K562 (cell line): ENCODE measurements at places on chromosomes 6 and 20. TPM values are rescaled to one million over a fixed set of nuclear protein-coding genes. Genes with fewer than 3 reads are reported as not detected.

GRCh38 chr20:57188576-57189079 is 77.8 kb downstream of the BMP7 start:
- DNase-seq: no peak

DNA sequence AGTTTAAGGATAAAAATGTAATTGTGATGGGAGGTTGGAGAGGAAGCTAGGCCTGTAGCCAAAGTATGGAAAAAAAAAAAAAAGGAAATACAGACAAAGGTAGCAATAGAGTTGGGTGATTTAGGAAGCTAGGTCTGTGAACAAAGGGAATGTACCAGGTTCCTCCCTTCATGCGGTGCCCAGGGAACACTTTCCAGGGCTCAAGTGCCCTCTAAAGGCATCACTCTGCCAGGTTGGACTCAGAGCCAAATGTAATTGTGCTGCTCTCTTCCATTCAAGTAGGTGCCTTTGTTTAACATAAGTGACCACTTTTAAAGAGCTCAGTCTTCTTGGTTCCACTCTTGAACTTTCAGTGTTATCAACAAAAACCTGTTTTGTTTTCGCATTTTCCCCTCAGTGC is 159.7 kb upstream of the AHI1 start:
- no peak for DNase-seq

GRCh38 chr6:72422171-72422570 is 199.7 kb upstream of the KCNQ5 start:
- no peak for DNase-seq

- no peak for DNase-seq
Measured at GRCh38 chr6:161837854-161838253, 564.0 kb upstream of the AGPAT4 start.

DNA sequence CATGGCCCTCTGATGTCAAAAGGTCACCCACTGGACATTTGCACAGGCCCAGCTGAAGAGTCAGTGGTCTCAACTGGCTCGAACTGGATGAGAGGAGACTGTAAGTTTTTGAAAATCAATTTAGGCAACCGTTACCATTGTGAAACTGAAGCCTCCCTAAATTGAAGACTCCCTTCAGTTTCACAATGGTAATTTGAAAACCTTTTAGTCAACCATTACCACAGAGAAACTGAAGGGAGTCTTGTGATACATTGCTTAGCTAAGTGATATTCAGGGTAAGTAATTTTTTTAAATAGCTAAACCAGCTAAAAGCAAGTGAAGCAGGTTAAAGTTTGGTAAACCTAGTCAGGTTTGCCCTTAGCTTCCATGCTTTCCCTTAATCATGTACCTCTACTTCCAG is 197.3 kb upstream of the NT5E start:
- DNase-seq: no peak

GRCh38 chr20:63041776-63042175 is 35.0 kb upstream of the BHLHE23 start:
- DNase-seq: no peak

- DNase-seq: no peak
Measured at GRCh38 chr6:16511723-16512489, 249.4 kb downstream of the ATXN1 start.

GRCh38 chr20:21739161-21739560 is 33.7 kb downstream of the PAX1 start:
- no peak for DNase-seq

DNA sequence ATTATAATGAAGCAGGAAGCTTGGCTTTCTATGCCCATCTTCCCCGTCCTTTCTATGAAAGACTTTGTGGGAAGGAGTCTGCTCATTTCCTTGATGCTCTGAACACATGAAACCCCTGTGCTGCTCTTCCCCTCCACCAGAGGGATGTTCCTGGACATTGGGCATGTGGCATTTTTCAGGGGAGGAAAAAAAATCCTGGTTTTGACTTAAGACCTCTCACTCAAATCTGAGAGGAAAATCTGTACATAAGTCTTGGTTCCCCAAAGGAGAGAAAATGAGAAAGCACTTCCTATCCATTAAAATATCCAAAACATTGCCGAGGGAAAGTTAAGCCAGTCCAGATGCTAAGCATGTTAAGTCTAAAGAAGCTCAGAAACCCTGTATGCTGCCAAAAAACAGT is 393.0 kb downstream of the PAX1 start:
- DNase-seq: no peak

DNA sequence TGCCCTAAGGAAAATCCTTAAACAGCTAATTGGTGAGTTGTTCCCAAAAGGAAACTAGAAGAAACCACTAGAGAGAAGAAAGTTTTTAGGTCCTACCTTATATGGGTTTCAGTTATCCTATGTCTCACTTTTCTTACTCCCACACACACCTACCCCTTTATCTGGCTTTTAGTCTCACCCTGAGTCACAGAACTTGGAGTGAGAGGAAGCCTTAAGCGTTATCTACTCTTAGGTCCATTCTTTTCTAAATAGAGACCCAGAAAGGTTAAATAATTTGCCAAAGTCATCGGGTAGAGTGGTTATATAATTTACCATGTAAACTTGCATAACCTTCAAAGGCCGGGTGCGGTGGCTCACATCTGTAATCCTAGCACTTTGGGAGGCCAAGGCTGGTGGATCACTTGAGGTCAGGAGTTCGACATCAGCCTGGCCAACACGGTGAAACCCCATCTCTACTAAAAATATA is 4.3 kb upstream of the RPP21 start:
- peak; percentile 41 for DNase-seq

DNA sequence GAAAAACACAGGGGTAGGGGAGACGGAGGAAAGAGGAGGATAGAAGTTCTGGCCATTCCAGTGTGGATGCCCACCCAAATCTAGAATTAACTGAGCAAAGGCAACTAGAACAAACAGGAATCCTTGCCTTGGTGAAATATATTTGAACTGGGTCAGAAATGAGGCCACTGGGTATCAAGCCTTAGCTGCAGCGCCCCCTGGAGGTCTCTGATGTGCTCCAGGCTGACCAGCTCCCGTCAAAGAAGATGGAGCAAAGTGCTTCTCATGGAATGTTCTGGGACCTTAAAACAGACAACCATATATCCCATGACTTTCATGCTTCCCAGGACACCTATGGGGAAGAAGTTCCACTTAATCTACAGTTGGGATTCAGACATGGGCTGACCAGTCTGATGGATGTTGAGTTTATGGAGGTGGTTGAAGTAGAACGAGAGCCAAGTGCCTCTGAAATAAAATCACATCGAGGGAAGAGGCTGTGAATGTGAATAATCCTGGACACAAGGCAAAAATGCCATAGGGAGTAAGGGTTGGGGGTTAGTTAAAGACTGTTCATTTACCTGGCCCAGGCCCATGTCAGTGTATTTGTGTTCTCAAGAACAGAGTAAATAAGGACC is 50.4 kb downstream of the HLA-DPB1 start:
- peak; percentile 75 for DNase-seq

DNA sequence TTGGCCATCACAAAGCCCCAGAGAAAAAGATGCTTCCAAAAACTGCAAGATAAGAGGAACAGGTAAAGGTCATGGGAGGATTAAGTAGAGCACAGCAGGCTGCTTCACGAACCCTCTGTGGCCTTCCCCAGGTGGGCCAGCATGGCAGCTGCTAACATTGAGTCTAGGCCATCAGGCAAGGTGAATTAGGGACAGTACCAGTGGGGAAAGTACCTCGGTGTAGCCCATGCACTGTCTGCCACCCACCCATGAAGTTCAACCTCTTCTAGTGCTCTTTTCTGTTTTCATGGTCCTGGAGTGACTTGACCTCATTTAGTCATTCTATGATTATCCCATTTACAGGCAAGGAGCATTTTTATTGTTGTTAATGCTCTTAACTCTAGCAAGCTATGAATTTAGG is 108.6 kb upstream of the DUSP22 start:
- no peak for DNase-seq

DNA sequence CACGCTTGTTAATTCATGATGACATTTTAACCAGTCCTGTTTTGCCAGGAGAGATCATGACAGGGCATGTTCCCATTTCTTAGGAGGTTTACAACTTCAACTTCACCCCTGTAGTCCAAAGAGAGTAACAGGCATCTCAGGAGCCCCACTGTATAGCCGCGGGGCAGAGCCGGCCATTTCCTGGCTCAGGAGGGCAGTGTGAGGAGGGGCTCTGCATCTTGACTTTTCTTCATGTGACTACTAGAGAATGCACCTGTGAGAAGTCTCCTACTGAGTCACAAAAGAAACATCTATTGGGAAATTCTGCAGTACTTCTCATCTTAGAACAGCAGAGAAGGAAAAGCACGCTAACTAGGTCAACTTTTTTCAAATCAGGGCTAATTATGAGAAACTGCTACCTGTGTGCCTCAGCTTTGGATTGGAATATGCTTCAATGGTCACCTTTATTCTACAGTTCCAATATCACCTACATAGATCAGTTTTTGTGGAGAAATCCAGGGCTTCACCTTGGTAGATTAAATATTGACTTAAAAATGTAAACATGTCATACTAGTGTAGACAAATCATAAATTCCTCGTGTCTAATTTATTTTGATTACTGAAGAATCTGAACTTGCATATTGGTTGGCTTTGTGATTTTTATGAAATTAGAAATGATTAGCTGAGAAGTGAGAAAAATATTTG is 28.6 kb upstream of the SIM1 start:
- DNase-seq: no peak

- no peak for DNase-seq
Measured at GRCh38 chr6:57305761-57306160, 11.7 kb upstream of the PRIM2 start.

DNA sequence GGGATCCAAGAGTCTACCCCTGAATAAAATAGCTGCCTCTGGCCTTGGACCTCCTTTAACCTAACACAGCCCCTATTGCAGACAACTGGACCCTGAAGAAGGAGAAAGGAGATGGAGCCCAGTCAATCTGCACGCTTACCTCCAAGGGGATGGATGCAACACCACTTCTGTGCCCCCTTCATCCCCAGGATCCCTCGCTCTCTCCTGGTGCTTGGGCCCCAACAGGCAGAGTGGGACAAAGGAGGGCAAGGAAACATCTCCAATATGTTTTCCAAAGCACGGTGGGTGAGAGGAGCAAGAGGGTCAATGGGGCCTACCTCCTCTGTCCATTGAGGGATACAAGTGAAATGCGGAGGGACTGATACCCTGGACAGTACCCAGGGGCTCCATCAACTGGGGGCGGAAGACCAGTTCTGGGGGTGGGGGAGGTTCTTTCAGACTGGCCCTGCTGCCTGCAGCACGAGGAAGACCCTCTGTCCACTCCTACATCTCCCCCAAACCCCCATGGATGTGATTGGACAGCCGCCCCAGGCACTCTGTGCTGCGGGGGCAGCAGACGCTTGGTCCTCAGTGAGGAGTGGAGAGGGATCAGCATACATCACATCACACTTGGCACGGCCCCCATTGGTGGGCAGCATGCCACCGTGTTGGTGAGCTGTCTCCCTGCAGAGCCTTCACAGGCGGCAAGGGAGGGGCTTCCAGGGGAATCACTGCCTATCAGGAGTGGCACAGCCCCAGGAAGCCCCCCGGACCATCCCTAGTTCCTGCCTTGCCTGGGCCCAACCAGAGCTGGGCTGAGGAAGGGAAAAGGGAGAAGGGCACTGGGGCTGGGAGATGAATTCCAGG is 70.6 kb downstream of the MRPL14 start:
- DNase-seq: no peak

- DNase-seq: no peak
Measured at GRCh38 chr20:39778847-39779604, 816.9 kb downstream of the DHX35 start.

- no peak for DNase-seq
Measured at GRCh38 chr6:12312736-12313135, 22.6 kb downstream of the EDN1 start.

GRCh38 chr6:55822815-55823214 is 52.6 kb downstream of the BMP5 start:
- no peak for DNase-seq

DNA sequence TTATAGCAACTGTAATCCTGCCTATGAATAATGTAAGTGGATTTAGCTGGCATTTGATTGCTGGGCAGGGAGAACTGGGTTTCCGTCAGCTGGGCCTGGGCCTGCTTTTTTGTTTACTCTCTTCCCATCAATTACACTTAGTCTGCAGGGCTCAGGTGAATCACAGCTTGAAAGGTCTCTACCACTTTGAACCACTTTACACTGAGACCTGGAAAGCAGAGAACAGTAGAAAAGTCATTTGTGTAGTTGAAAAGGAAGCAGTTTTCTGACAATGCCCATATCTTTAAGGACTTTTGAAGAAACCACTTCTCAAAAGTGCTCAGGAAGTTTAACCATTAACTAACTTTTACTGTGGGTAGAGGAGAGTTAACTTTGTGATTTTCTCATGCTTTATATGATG is 315.4 kb upstream of the SASH1 start:
- DNase-seq: no peak

DNA sequence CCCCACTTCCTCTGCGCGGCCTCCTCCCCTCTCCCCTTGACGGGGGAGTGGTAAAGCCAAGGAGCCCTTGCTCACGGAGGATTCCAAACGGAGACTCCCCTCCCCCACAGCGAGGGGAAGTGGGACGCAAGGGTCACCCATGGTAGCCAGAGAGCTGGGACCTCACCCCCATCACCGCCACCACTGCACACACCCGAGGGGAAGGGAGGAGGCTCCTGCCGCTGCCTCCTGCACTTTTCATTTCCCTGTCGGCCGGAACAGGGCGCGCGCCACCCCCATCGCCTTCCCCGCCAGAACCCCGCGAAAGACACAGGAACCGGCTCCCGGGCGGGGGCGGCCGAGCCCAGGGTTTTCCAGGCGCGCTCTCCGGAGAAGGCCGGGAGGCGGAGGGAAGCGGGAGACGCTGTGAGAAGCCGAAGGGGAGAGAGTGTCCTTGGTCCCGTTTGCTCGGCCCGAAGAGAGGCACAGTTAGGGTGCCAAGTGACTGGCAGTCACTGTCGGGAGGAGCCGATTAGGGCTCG is 789 bp downstream of the CCND3 start:
- DNase-seq: peak; percentile 85

DNA sequence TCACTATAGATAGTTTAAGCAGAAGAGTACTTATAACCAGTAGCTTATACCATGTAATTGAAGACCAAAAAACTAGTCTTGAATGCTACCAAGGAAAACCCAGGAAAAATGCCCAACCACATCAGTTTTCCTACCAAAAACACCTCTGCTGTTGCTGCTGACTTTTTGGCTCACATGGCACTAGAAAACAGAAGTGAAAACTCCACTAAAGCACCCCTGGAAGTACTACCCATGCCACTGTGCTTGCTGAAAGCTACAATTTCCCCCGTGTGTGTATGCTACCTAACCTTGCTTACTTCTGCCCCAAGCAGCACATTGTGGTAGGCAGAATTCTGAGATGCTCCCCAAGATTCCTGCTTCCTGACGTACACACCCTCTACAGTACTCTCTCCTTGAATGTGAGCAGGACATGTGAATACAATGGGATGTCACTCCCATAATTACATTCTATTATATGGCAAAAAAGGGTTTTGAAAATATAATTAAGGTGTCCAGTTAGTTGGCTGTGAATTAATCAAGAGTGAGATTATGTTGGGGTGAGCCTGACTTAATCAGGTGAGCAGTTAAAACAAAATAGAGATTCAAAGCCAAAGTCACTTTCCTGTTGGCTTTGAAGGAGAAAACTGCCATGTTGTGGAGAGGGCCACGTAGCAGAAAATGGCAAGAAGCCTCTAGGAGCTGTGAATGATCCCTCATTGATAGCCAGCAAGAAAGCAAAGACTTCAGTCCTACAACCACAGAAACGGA is 209.8 kb upstream of the MARCKS start:
- DNase-seq: no peak

The PTK7 gene
- polyA plus RNA-seq: 4.2 and 4.7 TPM in 2 replicates

The NFYA gene
- polyA plus RNA-seq: 21.9 and 22.7 TPM in 2 replicates

The OR12D3 gene
- not detected in 2 replicates for polyA plus RNA-seq

The DNAH8 gene
- polyA plus RNA-seq: 2.5 and 4.0 TPM in 2 replicates

The TPD52L1 gene
- polyA plus RNA-seq: 148 and 149 TPM in 2 replicates

The ZNF512B gene
- polyA plus RNA-seq: 13.0 and 16.5 TPM in 2 replicates

The ZBTB46 gene
- polyA plus RNA-seq: 1.3 and 2.0 TPM in 2 replicates

The FHL5 gene
- polyA plus RNA-seq: not detected in 2 replicates

The CLIC5 gene
- not detected in 2 replicates for polyA plus RNA-seq
